ENCODE measurements at places on chromosomes 7 and 10.
A peak's percentile ranks its signal among the peaks of the same experiment; 100 is the strongest.

DNA sequence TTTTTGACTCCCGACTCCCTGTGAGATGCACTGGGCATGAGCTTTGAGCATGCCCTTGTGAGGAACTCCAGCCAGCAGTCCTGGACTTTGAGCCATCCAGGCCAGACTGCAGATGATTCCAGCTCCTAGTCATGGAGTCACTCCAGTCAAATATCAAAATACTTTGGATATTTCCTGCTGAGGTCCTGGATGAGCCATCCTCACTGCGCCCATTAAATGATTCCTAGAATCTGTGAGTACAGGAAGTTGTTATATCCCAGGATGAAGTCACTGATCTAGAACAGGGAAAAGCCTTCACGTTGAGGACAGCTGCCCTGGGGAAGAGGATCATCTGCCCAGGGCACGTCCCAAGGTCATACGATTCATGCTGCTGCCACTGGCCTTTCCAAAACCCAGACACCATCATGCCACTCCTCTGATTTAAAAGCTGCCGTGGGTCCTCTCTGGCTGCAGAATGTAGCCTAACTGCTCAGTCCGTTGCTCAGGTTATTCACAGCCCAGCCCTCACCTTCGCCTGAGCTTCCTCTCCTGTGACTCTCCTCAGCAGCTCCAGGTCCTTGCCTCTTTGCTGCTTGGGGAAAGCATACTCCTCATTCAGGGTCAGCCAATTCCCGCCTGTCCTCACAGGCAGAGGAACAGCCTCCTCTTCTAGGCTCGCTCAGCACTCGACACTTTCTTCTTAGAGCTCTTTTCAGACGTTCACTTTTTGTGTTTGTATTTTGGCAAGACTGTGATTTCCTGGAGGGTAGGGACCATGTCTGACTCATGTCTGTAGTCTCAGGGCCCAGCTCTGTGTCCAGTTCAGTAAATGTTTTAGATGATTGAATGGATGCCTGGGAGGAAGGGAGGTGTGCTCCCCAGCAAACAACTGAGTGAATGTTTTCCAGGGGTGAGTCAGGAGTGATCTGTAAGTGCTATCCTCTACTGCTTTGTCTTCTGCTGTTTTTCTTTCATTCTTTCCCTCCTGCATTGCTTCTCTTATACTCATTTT lies 157.8 kb downstream of the SNX10 start:
- peak; percentile 76 for DNase-seq

DNA sequence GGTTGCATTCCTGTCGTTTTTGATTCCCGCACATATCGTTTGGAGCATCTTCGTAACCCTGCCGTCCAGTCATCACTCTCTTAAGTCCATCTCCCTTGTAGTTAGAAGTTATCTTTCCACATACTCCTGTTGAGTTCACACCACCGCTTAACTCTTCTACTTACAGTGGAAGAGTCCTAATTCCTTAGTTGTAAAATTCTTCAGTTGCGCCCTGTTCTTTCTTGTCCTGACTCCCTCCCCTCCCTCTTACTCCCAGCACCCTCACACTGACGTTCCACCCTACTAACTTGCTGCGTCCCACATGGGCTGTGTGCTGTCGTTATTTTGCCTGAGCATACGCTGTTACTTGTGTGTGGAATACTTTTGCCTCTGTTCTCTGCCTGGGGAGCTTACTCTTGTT lies 11.7 kb downstream of the DNAJB6 start:
- DNase-seq: no peak

DNA sequence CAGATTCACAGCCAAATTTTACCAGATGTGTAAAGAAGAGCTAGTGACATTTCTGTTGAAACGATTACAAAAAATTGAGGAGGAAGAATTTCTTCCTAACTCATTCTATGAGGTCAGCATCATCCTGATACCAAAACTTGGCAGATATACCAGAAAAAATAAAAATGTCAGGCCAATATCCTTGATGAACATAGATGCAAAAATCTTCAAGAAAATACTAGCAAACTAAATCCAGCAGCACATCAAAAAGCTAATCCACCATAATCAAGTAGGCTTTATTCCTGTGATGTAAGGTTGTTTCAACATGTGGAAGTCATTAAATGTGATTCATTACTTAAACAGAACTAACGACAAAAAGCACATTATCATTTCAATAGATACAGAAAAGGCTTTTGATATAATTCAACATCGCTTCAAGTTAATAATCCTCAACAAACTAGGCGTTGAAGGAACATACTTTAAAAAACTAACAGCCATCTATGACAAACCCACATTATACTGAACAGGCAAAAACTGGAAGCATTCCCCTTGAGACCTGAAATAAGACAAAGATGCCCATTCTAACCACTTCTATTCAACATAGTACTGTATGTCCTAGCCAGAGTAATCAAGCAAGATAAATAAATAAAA lies 807.7 kb upstream of the ZWINT start:
- no peak for DNase-seq

DNA sequence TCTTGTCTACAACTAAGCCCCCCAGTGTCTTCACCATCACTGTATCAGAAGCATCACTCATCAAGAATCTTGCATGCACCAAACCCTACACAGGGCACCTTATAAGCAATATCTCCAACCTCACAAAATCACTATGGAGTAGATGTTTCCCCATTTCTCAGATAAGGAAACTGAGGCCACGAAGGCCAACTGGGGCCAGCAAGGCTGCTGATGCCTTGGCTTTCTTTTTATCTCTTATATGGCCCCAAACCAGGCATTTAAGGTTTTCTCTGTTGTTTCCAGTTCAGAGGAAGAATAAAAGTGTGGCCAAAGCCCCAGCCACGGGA lies 47.3 kb upstream of the NPFFR1 start:
- no peak for DNase-seq

DNA sequence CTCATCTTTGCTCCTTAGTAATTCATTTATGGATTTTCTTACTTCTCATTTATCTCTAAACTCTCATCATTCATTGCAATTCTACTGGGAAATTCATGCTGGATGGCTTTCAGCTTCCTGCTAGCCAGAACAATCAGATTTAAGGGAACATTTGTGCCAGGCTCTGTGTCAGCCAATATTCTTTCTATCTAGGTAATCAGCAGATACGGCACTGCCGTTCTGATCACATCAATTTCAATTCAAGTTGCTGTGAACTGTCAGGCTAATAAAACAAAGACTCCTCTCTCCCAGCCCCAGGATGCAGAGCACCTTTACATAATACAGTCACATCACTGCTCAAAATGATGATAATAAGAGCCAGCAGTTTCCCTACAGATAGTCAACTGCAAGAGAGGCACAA lies 468.3 kb downstream of the SORCS1 start:
- DNase-seq: no peak

- DNase-seq: no peak
These were observed 626 bp downstream of the ZNF804B start for GRCh38 chr7:88760136-88760515.

- DNase-seq: no peak
These were observed 18.7 kb downstream of the COL17A1 start for GRCh38 chr10:104066945-104067344.

GRCh38 chr7:69035826-69036225 lies 562.4 kb upstream of the AUTS2 start:
- DNase-seq: no peak

DNA sequence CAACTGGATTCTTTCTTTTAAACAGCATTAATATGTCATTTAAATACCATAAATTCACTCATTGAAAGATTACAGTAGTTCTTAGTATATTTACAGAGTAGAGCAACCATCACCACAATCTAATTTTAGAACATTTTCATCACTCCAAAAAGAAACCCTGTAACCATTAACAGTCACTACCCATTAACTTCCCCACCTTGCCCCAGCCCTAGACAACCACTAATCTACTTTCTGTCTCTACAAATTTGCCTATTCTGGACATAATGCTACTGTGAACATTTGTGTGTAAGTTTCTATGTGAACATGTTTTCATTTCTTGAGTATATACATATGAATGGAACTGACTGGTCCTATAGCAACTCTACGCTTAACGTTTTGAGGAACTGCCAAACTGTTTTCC lies 42.4 kb downstream of the P4HA1 start:
- no peak for DNase-seq

- peak; percentile 70 for DNase-seq
These were observed 88.8 kb downstream of the GSAP start for GRCh38 chr7:77327067-77327931.

DNA sequence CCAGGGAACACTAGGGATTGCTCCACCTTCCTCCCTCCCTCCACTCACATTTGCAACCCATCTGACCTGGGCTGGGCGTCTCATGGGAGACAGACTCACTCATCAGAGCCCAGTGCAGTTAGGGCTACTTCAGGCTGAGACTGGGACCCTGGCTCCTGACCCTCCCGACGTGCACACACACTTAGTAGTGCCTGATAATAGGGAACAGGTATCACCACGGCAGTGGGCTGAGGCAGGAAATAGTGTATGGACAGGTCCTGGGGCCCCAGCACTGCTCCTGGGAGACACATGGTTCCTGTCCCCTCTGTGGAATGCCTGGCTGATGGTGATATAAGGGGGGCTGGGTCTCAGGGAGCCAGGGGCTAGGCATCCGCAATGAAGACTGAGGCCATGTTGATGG lies 14.3 kb downstream of the AQP1 start:
- no peak for DNase-seq

DNA sequence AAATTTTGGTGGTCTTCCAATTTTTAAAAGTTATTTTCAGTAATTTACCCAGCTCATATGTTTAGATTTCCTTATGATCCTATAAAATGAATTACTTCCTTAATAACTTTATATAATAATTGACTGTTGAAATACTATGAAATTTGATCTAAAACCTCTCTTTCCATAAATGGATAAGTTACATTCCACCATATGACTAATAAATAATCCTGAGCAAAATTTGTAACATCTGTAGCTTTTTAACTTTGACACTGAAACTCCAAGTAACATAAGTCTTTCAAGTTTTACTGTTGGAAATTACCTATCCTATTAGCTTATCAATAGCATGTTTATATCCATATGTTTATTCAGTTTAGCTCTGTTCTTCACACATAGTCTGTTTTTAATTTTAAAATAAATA lies 85.3 kb downstream of the HECTD2 start:
- peak; percentile 44 for DNase-seq

- DNase-seq: peak; percentile 76
These were observed 114.2 kb upstream of the GPR22 start for GRCh38 chr7:107355616-107356015.

- no peak for DNase-seq
These were observed 84.2 kb upstream of the FAM133B start for GRCh38 chr7:92674379-92674778.

- DNase-seq: peak; percentile 36
These were observed 628 bp downstream of the MPLKIP start for GRCh38 chr7:40133561-40134427.

DNA sequence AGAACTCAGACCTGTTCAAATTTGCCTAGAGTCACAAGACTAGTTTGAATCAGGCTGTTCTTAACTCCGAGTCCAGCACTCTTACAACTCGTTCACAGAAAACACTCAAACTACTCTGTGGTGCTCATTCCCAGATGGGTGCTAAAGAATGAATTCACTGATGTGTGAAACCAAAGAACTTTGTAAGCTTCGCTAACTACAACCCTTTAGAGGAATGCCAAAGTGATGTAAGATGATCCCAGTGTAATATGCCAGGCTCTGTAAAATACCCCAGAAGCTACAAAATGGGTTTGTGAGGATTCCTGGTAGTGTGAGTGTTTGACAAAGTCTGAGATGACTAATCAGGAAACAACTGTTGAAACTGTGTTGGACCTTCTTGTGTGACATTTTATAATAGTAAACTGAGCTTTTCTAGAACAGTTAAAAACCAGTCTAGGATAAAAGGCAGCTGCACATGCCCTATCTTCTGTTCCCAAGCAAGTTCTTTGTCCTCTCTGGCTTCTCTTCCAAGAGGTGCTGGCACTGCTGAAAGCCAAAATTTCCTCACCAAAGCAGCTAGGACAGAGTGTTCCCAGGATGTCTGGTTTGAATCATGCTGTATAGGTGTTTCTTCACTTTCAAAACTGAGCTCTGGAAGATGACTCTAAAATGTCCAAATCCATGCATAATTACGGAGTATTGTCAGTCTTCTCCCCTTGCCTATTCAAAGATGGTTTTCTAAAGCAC lies 527.6 kb downstream of the SORCS1 start:
- no peak for DNase-seq

DNA sequence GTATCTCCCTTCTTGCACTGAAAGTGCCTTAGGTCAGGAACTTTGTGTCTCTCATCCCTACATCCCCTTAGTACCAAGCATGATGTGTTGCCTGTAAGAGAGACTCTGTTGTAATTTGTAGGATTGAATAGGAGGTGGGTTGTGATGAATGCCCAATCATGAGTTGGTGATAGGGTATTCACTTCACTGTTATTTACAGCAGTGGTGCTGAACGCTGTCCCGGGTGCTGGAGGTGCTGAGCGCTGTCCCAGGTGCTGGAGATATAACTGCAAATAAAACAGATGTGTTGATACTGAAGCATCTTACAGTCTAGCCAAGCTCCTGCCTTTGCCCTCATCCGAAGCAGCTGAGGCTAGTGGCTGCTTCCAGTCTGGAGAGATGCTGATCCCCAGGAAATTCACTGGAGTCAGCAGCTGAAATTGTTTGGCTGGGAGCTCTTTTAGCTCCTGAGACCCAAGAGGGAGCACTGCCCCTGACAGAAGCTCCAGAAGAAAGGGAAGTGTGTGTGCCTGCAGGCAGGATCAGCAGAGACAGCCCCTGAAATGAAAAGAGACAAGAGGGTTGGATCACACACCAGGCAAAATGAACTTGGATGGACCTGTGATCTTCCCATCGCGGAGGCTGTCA lies 183.4 kb downstream of the SORCS3 start:
- DNase-seq: peak; percentile 35

DNA sequence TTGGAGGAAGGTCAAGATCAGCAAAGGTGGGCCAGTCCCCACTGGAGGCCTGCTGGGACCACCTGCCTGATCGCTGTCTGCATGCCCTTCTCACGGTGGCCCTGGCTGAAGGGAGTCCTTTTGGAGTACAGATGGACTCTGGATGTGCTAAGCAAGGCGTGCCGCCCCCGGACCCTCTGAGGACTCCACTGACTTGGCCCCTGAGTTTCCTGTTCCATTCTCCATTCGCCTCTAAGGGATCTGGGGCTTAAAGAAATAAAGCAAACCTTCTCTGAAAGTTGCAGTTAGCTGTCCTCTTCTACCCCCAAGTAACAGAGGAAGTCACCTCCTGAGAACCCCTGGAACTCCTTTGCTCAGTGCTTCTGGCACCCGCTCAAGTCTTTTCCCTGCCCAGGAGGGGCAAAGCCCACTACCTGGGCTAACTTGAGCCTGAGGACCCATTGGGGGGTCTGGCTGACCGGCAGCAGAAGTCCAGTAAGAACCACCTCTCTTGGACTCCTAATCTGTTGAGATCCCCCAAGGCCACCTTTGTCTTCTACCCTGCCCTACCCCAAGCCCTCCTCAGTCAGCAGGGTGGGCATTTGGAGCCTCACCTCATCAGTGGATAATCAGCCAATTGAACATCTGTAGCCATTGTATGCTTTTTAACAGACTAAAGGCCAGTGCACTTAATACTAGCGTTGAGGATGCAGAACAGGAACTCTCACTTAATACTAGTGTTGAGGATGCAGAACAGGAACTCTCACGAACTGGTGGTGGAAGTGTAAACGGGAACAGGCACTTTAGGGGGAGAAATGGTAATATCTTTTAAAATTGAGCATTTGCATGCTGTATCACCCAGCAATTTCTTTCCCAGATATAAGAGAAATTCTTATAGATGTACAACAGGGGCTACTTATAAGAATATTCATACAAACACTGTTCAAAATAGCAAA lies 2.2 kb downstream of the TBATA start:
- no peak for DNase-seq

- no peak for DNase-seq
These were observed 38.5 kb downstream of the KCTD7 start for GRCh38 chr7:66667023-66667728.

Measured in fibroblast of upper back skin (primary cell).